ENCODE measurements at places on chromosomes 16 and 17.

DNA sequence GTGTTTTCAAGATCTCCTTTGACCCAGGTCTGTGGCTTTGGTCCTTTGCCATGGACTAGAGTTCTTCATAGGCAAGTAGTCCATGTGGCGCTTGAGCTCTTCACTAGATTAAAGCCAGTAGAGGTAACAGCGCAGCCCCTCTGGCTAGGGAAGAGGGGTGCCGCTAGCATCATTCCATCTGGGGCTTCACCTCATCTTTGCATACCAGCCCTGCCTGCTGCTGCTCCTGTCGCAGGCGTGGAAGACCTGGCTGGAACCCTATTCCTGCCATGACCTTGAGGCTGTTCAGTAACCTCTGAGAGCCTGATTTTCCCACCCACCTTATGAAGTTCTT is 198.4 kb downstream of the MSI2 start:
- DNase-seq = no peak

DNA sequence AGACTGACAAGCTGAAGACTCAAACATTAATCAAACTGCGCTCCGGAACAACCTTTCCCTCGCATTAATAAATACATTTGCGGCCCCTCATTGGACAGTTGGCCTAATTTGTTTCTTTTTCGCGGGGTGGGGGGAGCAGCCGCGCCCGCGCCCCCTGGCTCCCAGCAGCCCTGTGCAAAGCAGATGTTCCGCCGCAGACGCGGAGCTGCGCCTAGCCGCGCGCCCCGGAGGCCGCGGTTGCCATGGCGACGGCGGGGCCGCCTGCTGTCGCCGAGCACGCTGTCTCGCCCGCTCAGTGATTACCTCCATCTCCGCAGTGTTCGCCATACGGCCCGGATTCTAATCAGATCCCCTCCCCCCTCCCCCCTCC is 25.5 kb downstream of the COPZ2 start:
- DNase-seq = no peak

DNA sequence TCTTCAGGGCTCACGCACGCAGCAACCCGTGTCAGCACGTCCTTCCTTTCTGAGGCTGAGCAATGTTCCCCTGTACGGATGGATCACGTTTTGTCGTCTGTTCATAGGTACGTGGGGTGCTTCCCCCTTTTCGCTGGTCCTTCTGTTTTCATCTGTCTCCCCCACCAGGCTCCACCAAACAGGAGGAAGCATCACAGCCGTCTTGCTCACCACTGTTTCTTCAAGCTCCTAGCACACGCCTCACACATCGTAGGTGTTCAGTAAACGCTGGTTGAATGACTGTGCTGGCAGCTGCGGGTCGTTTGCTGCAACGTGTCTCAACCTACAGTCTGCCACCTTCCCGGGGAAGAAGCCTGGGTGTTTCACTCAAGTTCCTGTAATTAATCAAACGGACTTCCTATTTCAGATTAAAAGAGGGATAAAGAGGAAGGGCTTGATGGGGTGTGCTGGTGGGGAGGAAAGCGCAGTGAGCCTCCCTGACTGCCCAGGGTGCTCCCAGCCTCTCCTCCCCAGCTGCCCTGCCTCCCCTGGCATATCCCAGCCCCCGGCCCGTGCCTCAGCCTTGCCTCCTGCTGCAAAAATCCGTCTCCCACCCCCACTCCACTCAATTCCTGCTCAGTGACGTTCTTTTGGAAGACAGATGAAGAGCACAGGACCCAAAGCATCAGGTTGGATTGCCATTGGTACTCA is 76.7 kb upstream of the DOC2B start:
- DNase-seq = no peak

GRCh38 chr17:37066322-37067255 is 117.8 kb downstream of the AATF start:
- no peak for DNase-seq

GRCh38 chr17:1758807-1759206 is 3.1 kb upstream of the SERPINF1 start:
- DNase-seq = no peak

DNA sequence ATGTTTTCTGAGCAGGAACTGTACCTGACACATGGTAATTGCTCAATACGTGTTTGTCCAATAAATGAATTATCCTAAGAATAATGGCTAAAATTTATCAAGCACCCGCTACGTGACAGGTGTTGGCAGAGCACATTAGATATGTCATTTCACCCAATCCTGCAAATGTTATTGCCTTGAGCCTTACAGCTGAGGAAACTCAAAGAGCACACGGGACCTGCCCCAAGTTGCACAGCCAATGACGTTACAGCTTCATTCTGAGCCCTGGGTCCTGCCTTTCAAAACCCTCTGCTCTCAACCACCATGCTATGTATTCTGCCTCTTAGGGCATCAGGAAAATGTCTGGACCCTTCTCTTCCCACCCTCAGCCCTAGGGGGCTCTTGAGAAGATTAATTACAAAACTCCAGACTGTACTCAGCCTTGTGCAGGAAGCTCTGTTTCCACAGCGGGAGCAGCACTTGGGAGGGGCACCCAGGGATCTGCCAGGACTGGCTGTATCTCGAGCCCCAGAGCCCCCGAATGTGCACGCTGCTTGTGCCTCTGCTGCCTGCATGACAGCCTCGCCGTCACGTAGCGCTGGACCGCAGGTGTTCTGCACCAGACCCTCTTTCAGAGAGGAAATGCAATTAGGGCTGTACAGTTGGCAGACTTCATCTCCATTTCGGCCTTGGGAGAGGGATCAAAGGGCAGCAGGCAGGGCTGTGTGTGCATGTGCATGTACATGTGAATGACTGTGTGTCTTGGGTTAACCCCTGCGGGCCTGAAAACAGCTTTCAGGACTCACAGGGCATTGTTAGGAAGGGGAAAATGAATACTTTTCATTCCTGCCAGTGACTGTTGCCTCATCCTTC is 71.6 kb downstream of the GPR139 start:
- DNase-seq = no peak

DNA sequence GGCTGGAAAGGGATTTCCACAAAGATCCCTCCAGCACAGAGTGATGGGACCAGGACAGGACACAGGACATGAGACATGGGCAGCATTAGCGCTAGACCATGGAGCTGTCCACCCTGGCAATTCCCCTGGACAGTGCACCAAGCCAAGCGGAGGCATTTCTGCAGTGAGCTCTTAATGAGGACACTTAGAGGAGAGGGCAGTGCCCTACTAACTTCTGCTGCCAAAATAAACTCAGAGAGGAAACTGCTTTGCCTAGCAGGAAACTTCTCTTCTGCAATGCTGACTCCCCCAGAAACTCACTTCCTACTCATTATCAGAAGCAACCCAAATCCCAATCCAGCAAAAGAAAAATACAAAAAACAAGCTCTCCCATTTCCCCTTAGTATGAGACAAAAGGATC is 119.2 kb downstream of the HS3ST2 start:
- no peak for DNase-seq

DNA sequence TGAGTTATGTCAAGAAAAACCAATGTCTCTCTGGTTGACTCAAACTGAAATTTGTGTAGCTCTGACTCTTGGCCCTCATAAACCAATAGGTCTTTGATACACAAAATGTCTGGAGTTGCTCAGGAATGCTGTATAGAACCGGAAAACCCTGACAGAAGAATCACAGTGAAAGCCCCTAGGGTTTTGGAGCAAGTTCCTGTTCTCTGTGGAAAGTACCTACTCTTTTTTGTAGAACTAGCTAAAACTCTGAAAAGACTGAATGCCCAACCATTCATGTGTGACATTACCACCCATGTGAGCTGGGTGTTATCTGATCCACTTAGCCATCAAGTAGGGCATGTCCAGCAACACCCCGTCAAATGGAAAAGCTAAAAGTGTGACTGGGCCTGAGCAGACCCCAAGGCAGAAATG is 28.8 kb downstream of the CCL4 start:
- no peak for DNase-seq

DNA sequence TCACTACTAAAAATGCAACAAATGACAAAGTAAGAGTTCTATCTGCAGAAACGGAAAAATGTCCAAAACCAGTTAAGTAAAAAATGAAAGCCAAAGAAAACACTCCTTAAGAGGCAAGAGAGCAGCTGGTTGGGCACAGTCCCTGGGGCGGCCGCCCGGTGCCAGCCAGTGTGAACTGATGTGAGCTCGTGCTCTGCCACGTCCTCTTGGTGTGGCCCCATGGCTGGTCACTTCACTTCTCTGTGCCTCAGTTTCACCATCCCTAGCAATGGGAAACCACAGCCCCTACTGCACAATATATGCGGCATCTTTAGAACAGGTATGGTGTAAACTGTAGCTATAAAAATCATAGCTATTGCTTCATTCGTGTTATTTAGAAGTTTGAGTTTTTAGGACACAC is 21.2 kb downstream of the USP36 start:
- no peak for DNase-seq

DNA sequence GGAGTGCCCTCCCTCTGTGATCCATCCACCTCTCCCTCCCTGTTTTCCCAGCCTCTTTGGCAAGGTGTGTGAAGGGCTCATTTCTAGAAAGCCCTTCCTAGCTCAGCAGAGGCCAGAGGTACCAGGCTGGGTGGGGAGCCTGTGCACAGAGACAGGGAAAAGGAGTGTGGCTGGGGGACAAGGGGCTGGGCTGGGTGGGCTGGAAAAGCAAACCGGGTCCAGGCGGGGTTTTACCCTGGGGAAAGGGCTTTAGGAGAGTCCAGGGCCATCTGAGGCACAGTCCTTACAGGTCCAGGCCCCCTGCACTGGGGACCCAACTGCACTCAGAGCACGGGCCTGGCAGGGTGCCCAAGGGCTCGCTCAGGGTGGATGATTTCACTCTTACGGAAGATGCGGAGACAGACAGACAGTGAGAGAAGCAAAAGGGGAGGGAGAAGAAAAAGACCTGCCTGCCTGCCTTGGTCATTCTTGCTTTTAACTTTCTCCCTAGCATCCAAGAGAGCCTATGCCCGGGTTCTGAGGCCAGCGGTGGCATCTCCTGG is 7.0 kb downstream of the CRHR1 start:
- DNase-seq = no peak

GRCh38 chr17:48059125-48059668 is 11.0 kb downstream of the NFE2L1 start:
- DNase-seq = no peak

- no peak for DNase-seq
Measured at GRCh38 chr17:10059684-10060211, 138.7 kb downstream of the GAS7 start.

- DNase-seq = no peak
Measured at GRCh38 chr16:20333120-20333519, 5.8 kb upstream of the GP2 start.

GRCh38 chr16:85253084-85253941 is 141.0 kb upstream of the CIBAR2 start:
- no peak for DNase-seq

DNA sequence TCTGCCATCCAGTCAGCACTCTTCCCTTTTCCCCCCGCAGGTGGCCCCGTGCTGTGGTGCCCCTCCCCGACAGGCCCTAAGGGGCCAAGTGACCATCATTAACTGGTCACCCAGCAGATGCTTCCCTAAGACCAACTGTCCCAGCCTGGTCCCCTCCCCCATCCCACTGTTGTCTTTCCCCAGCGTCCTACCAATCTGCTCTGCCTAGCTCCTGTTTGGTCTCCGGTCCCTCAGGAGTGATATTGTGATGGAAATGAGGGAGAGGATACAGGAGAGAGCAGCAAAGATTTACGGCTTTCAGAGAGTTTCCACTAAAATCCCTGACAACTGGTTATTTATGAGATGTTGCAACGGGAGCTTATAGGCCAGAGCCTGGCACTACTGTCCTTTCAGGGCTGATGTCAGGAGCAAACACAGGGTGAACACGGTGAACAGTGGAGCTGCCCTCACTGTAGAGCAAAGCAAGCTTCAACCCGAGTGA is 1.4 kb upstream of the TTLL6 start:
- no peak for DNase-seq

GRCh38 chr16:88619859-88620815 is 18.2 kb upstream of the IL17C start:
- no peak for DNase-seq

- no peak for DNase-seq
Measured at GRCh38 chr16:30875871-30876801, 17.7 kb downstream of the BCL7C start.

DNA sequence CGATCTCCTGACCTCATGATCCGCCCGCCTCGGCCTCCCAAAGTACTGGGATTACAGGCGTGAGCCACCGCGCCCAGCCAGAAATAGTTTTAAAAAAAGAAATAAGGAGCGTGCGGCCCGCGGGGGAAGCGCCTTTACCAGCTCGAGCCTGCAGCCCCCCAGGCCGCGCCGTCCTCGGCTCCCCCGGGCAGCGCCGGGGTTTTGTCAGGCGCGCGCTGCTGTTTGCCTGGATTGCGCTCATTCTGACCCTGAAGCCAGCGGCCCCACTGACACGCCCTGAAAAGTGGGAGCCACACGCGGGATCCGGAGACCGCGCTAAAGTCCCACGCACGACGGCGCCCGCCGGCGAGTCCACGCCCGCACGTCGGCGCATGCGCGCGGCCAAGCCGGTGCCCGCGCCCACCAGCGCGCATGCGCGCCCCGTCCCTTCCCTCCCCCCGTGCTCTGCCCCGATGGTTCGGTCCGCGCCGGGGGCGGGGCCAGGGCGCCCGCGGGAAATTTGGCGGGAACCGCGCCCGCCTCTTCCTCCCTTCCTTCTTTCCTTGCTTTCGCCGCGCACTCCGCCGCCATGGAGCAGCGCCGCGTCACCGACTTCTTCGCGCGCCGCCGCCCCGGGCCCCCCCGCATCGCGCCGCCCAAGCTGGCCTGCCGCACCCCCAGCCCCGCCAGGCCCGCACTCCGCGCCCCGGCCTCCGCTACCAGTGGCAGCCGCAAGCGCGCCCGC is at the start of gene CDT1:
Gene CDT1 (plus strand): TSS at position 526 of the 724 bp plus-strand sequence. CDS start 43 bp downstream, at position 569.
- DNase-seq = no peak

- no peak for DNase-seq
Measured at GRCh38 chr16:76947749-76948148, 243.2 kb upstream of the MON1B start.

- DNase-seq = no peak
Measured at GRCh38 chr17:55324296-55324978, 59.7 kb downstream of the HLF start.

DNA sequence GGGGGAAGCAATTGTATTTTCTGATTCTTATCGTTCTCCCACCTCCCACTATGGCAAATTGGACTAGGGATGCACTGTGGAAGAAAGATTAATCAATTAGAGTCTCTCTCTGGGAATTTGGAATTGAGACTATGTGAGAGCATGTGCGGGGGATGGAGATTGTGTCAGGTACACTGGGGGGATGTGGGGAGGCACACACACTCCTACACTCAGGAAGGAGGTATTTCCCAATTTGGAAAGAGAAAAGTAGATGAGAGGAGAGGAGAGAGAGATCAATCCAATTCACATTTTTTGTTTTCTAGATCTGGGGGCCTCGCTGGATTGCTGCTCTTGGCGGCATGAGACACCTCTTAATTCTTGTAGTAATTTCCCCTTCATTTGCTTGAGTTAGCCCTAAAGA is 14.3 kb upstream of the PRKCB start:
- no peak for DNase-seq

DNA sequence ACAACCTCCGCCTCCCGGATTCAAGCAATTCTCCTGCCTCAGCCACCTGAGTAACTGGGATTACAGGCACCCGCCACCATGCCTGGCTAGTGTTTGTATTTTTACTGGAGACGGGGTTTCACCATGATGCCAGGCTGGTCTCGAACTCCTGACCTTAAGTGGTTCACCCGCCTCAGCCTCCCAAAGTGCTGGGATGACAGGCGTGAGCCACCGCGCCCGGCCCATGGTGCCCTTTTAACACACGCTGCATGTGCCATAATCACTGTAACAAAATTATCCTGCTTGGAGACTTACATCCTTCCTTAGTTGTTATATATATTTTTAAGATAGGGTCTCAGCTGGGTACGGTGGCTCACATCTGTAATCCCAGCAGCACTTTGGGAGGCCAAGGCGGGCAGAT is 5.4 kb downstream of the CD7 start:
- DNase-seq = no peak
